ENCODE measurements at places on chromosomes 11 and 22.

DNA sequence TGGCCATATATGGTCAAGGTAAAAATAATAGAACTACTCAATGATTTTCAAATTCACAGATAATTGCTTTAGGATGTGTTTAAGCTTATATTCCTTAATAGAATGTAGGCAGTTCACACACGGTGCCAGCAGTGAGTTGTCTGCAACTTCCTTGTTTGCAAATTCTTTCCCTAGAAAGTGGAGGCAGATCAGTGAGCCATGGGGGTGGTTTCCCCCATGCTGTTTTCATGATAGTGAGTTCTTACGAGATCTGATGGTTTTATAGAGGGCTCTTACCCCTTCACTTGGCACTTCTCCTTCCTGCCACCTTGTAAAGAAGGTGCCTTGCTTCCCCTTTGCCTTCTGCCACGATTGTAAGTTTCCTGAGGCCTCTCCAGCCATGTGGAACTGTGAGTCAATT lies 111.8 kb upstream of the LMO1 start:
- no peak for DNase-seq

DNA sequence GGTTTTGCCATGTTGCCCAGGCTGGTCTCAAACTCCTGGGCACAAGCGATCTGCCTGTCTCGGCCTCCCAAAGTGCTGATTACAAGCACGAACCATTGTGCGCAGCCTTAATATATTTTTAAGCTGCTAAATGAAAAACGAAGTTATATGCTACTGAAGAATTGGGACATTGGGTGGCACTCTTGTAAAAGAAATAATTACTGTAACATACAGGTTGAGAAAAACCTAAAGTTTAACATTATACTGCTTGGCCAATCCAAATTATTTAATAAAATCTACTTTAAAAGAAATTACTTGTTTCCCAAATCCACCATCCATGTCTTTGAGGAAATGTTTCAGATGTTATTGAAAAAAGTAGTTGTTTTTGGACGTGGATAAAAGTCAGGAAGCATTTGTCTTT lies 37.9 kb upstream of the ARHGAP32 start:
- no peak for DNase-seq

- DNase-seq = no peak
These were observed 60.1 kb downstream of the RAB30 start for GRCh38 chr11:83011333-83012167.

- no peak for DNase-seq
These were observed 20.1 kb downstream of the CSRP3 start for GRCh38 chr11:19181531-19182261.

DNA sequence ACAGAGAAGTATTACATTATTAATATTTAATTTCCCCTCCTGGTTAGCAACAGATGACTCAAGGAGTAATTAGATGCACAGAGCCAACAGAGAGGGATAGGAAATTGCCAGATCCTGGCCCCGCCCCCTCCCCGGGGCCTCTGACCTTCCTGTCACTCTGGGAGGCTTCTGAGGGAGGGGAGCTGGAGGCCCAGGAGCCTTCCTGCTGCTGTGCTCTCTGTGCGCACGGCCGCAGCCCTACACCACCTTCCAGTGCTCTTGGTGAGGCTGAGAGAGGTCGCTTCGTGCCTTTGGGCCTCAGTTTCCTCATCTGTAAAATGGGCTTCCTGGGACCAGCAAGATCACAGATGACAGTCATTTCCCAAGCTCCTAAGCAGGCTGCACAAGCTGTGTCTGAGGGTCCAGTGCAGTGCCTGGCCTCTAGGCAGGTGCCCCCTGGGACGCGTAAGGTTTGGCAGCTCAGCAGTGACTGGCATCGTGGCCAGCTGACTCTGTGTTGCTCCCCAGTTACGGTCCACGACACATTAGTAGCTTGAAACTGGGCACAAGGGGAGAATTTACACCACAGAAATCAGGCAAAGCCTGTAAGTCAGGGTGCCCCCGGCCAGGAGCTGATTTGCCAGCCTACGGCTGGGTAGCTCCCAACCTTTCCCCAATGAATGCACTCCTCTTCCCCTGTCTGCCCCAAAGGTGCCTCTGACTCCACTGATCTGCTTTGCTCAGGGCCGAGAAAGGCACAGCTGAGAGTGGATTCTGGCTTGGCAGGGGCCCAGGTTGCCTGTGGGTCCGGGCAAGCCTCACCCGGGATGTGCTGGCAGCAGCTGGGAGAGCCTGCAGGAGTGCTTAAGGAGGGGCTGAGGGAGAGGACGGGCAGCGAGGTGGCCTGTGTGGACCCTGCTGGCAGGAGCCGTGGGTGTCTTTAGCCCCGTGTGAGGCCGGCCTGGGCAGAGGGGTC lies 2.3 kb downstream of the ADORA2A start:
- peak; percentile 51 for DNase-seq

GRCh38 chr22:19039448-19039780 lies 82.8 kb downstream of the DGCR2 start:
- no peak for DNase-seq

- no peak for DNase-seq
These were observed 22.3 kb downstream of the TNKS1BP1 start for GRCh38 chr11:57302489-57302888.

DNA sequence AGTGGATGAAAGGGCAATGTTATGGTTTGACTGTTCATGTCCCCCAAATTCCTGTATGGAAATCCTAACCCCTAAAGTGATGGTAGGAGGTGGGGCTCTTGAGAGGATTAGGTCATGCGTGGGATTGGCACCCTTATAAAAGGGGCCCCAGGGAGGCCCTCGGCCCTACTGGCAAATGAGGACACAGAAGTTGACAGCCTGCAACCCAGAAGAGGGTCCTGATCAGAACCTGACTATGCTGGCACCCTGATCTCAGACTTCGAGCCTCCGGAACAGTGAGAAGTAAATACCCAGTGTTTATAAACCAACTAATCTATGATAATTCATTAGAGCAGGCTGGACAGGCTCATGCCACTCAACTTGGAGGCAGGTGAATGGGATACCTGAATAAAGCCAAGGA lies 8.7 kb downstream of the IFITM10 start:
- no peak for DNase-seq

DNA sequence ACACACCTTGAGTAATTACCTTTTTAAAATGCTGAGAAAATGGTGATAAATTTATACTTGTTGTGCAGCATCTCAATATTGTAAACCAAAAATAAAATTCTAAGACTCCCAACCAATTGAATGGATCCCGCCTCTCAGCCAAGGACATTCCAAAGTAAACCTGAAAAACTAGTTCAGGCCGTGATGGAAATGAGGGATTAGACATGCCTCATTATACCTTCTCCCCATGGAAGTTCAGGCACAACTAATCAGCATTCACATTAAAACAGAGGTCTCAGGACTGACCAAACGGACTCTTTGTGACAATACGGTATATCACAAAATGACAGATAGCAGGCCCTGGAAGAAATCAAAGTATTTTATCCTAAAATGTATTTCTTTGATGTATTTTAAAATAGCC lies 907.4 kb upstream of the RAG2 start:
- DNase-seq = no peak

DNA sequence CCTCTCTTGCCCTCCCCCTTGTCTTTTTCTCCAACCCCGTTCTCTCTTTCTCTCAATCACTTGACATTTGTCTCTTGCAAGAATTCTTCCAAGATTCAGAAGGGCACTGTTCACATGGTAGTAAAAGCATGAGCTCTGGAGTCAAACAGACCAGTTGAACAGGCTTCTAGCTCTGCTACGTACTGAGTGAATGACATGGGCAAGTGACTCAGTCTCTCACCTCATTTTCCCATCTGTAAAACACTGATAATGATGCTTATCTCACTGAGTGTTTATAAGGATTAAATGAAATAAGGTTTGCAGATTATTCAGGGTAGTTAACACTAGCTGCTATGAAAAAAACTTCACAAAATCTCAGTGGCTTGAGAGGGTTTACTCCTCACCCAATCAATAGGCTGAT lies 5.9 kb upstream of the IL10RA start:
- no peak for DNase-seq

DNA sequence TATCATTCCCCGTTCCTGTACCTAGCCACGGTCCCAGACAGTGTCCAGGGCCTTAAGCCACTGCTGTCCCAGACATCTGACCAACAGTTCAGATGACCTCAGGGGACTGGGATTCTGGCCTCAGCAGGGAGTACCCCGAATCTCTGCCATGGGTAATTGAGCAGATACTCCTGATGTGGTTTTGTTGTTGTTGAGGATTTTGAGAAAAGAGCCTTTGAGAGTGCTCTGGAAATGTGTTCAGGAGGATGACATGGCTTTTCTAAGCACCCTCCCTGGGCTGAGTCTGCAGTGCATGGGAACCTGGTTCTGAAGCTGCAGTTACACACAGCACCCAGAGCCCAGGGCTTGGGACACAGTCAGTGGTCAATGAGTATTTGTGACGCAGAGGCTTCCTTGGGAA lies 30.4 kb downstream of the ADAMTS15 start:
- DNase-seq = no peak
